ENCODE measurements at places on chromosomes 11 and 22.

GRCh38 chr11:30282289-30282631, 40.6 kb upstream of the ARL14EP start:
- no peak for DNase-seq

DNA sequence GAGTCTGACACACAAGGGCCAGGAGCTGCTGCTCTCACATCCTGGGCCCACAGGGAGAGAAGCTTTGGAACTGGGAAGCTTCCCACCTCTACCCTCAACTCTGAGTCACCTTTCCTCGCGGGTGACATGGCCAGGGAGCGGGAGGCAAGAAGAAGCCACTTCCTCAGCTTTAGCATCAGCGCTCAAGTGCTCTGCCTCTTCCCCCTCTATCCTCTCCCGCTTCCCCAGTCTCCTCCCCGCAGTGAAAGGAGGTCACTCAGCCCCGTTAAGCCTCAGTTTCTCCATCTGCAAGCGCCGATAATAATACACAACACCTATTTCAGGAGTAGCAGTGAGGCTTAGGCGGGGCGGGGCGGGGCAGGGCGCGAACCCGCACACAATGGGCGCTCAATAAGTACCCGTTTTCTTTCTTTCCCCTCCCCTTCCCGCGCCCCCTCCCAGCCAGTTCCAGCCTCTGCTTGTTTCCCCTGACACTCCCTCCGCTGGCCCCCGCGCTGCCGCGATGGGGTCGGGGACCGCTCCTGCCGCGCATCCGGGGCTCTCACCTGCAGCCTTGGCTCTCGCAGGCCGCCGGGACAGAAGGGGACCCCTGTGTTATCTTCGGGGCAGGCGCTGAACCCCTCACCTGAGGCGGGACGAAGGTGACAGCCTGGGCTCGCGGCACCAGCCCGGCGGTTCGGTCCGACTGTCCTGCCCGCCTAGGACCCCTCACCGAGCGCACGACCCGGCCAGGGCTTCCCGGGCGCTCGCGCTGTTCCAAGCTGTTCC, 892 bp downstream of the GDPD5 start:
- peak; percentile 27 for DNase-seq

DNA sequence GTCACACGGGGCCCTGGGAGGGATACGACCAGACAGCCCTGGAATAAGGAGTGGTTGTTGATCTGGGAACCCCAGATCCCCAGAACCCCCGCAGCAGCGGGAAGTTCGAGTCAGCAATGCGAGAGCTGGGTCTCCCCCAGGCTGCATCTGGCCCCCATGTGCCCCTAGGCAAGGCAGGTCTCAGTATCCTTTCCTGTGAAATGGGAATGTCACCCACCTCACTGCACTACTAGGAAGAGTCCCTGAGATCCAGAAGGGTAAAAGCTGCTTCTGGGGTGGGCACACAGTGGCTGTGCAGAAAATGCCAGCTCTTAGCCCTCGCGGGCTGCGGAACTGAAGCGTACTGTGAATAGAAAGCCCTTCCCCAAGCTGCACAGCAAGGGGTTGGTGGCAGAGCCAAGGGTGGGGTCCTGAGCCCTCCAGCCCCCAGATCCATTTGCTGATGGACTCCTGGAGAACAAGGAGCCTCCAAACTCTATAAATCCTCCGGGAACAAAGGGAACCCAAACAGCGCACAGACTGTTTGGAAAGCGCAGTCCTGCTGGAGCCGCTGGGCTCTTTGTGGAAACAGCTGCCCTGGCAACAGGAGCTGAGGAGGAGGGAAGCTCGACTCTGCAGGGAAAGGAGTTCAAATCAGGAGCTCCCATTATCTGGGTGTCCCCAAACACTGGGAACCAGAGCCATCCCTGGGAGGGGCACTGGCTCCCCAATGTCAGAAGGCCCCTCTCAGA, 68.2 kb upstream of the SHISAL1 start:
- DNase-seq, result no peak

DNA sequence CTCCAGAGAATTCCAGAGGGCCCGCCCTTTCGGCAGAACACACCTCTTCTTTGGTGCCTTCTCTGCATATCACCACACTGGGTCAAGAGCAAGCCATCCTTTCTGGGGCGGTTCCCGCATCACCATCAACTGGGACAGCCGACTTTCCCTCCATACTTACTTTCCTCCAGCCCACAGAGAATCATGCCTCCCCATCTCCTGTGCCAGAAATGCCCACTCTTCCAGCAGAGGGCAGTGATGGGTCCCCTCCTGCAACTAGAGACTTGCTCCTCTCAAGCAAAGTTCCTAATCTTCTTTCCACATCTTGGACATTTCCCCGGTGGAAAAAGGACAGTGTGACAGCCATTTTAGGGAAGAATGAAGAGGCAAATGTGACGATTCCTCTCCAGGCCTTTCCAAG, 157.7 kb downstream of the C11orf91 start:
- no peak for DNase-seq

GRCh38 chr11:128458321-128458720, 129.0 kb downstream of the ETS1 start:
- DNase-seq, result no peak

DNA sequence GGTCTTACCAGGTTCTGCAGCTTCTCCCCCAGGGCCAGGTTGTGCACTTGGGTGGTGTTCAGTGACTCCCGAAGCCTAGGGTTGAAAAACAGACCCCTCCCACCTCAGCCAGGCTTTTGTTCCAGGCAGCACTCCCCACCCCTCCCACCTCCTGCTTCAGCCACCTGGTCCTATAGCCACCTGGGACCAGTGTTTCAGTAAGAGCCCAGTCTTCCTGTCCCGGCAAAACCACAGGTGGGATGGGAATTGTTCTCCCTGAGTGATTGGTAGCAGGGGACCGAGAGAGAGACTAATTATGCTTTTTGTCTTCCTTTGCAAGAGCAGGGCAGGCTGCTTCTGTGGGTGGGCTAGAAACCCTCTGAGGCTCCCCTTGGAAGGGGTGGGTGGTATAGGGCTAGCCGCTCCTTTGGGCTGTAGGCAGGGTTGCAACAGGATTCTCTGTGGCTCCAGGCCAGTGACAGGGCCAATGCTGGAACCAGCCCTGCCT, 8.5 kb upstream of the NAALADL1 start:
- no peak for DNase-seq

DNA sequence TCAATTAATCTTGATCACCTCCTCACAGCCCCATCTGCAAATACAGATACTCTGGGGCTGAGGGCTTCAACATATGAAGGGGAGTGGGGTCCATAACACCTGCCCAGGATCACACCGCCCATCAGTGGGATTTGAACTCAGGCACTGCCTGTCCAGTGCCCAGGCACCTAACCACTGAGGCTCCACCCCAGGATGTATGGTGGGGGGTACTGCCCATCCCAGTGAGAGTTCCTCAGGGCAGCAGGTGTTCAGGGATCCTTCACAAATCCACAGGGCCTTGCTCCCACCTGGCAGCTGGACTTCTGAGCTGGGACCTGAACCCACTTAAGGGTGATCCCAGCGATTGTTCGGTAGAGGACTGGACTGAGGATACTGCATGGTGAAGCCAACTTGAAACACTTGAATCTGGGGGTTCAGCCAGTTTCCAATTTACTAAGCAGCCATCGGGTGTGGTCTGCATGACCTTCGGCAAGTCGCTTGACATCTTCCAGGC, 33.3 kb downstream of the PRDM11 start:
- DNase-seq, result no peak

DNA sequence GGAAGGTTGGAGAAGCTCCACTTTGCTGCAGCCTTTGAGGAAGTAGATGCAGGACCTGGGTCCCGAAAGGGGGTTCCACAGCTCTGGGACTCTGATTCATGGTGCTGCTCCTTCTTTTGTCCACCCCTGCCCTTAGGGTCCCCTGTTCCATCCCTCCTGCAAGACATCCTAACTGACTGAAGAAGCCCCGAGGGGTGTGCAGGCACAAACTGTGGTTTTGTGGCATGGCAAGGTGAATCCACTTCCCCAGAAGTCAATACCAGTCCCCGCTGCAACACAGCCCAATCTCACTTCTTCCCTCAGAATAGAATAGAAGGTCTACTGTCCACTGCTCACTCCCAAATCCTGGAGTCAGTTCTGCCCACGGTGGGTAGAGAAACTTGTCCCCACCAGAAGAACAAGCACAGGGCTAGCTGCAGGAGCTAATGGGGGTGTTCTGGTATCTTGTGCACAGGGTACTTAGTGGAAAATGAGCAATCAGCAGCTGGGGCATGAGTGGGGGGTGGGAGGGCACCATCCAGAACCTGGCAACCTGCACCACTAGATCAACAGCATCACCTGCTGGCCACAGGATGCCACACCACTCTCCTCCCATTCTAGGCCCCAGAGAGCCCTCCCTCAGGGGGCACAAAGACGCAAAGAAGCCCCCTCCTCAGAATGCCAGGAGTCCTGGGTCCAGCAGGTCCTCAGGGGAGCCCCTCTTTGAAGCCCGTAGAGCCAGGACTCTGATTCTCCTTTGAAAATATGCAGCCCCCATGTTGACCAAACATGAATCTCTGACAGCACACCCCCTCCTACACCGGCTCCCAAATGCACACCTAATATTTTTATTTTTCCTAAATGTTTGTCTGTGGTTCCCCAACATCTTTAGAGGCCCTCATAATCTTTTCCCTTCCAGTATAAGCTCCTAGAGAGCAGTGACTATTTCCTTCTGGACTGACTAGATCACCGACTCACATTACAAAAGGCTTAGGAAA, 14.1 kb downstream of the SPATA19 start:
- DNase-seq, result no peak

GRCh38 chr22:49657275-49657973, 170.2 kb downstream of the BRD1 start:
- peak; percentile 66 for DNase-seq

GRCh38 chr11:114857281-114857680, 179.0 kb downstream of the NXPE2 start:
- DNase-seq, result no peak

DNA sequence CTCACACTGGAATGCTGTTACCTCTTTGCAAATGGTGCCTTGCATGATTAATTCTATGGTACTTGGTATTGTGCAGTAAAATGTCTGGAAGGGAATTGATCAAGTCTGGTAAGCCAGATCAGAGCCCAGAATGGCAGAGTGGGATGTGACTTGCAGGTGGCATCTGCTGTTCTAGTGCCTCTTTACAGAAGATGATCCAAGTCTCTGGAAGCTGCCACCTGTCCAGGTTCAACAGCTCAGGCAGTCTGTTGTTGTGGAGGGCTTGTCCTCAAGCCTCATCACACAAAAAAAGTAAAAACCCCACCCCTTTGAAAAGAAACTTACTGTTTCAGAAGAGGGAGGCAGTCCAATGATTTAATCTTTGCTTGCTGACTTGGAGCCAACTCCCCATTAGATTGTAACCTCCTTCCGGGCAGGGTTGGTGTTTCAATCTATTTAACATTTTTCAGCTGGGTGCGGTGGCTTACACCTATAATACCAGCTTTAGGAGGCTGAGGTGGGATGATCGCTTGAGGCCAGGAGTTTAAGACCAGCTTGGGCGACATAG, 17.1 kb downstream of the ZNRF3 start:
- no peak for DNase-seq

- DNase-seq, result peak; percentile 47
These were observed 1.6 kb downstream of the BRD1 start for GRCh38 chr22:49825944-49826602.

DNA sequence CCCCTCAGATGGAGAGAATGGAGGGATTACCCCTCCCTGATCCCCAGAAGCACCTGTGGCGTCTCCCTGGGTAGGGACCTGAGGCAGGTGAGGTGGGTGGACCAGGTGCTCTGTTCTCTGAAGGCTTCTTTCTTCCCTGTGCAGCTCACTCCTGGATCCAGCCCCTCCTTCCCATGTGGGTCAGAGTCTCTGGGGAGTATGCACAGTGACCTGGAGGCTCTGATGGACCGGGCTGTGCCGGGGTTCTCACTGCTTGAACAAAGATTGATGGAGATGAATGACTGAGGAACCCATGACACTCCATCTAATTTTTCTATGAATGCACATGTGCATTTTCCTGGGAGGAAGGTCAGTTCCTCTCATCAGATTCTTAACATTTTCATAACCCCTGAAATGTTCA, 78.6 kb upstream of the SHANK2 start:
- no peak for DNase-seq

GRCh38 chr11:76246271-76246933, 40.1 kb upstream of the WNT11 start:
- DNase-seq, result no peak

DNA sequence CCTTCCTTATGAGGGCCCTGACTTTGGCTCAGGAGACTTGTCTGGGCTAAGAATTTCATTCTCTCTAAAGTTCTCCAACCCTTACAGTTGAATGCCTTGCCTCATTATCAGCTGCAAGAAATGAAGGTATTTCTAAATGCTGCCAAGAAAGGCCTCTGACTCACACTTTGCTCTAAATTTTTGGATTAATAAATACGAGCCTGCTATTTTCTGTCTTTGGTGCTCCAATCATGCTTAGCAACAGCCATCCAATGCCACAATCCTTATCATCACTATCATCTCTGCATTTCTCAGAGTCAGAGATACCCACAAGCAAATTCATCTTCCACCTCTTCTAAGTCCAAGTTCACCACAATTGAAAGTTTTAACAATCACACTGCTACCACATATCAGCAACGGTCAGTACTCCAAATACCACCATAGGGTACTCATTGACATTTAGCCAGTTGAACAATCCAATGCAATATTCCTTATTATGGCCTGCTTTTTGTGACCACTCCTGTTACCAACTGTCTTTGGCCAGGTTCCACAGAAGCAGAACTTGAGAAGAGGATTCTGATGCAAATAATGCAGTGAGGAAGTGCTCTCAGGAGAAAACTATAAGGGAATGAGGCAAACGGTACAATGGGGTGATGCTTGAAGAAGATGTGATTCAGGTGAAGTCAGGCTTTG, 5.7 kb downstream of the PATE2 start:
- DNase-seq, result no peak

DNA sequence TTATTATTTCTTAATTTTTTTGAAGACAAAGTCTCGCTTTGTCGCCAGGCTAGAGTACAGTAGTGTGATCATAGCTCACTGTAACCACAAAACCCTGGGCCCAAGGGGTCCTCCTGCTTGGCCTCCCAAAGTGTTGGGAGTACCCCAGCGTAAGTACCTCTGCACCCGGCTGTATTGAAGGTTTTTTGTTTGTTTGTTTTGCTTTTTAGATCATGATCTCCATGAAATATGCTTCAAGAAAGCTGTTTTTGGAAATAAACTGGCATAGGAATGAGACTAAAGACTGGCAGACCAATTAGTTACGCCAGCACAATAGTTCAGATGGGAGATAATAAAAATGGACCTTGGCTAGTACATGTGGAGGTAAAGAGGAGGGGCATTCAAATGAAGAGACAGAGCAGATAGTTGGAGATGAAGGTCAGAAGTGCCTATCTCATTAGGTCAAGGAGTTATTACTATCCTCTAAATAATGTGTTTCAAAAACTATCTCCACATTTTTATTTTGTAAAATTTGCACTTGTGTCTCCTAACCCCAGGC, 4.1 kb upstream of the MRPL48 start:
- DNase-seq, result no peak

Data from activated T-helper 9 cell treated with anti-CD3 and anti-CD28 coated beads, Interleukin-2, amount 50 U/mL, for 16 hours (primary cell).